ENCODE measurements at places on chromosomes 6 and 20.
A peak's percentile ranks its signal among the peaks of the same experiment; 100 is the strongest.

GRCh38 chr6:89360415-89360999 lies 8.0 kb upstream of the UBE2J1 start:
- no peak for DNase-seq

GRCh38 chr6:11370191-11371018 lies 137.9 kb upstream of the NEDD9 start:
- DNase-seq, result no peak

DNA sequence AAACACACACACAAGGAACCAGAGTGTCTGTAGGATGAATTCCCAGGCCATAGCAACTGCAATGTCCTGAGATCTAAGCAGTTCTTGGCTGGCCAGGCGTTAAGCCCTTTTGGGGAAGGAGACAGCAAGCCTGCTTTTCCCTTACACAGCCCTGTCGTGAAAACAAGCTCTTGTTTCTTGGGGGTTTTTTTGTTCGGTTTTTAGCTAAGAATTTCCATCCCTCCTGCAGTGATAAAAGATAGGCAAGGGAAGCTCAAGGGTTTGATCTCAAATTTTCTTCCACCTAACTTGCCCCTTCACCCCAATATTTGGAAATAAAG lies 1.5 kb downstream of the TNFRSF21 start:
- no peak for DNase-seq

DNA sequence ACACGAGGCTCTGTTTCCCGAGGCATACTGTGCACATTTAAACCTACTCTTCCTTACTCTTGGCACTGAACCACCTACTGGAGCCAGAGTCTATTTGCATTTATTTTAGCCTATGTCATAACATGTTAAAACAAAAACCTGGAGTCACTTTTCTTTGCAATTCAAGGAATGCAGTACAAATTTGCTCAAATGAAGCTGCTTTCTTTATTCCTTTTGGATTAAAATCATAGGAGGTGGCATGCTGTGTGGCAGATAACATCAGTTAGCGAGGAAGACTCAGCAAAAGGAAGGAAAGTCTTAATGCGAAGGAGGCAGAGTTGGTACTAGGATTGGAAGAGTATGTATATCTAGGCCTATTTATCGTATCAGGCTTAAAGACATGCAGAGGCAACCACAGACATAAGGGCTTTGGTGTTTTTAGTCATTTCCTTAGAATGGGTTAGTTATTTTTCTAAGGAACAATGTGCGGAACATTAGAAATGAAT lies 92.9 kb downstream of the SAMD3 start:
- DNase-seq, result no peak

GRCh38 chr20:48831718-48832404 lies 4.1 kb upstream of the PREX1 start:
- DNase-seq, result no peak

GRCh38 chr6:125170376-125170775 lies 16.8 kb downstream of the TPD52L1 start:
- DNase-seq, result no peak

- DNase-seq, result no peak
These were observed 9.1 kb downstream of the ANKRD60 start for GRCh38 chr20:58219342-58219700.

DNA sequence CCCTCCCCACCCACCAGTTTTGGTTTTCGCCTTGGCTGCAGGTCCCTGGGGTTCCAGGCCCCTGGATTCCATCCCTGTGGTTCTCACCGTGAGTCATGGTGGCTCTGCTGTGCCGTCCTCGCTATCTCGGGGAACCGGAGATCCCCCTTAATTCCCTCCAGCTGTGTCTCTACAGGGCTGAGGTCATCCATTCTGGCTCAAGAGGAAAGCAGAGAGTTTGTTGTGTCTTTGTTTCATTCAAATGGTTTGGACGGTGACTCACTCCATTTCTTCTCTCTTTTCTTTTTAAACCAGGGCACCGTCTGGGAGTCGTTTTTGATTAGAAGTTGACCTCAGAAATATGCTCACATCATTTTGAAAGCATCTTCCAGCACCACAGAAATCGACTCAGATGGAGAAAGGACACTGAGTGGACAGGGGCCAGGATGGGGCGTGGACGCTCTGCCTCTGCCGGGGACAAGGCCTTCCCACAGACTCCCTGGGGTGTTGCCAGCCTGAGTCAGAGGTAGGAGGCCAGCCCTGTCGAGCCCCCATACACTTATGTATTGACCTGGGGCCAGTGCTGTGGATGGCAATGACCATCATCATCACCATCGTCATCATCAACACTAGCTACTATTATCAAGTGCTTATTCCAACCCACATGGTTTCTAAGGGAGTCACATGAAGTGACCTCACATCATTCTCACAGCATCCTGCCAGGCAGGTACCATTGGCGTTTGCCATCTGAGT lies 176.2 kb downstream of the NFATC2 start:
- no peak for DNase-seq

- no peak for DNase-seq
These were observed 45.6 kb upstream of the IYD start for GRCh38 chr6:150323205-150323604.

DNA sequence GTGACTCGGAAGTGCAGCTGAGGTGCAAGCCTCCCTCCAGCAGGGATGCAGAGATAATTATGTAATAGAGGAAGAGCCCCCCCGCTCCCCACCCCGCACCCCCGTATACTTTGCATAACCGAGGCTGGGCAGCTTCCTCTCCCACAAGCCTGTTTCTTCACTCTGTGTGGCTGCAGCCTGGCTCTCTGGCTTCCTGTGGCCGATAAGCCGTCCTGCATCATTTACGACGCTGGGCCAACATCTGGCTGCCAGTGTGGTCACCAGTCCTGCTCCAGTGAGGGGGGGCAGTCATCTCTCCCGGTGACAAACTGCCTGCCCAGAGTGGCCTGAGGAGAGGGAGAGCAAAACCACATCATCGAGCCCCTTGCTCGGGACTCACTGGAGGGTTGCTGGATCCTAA lies 59.2 kb downstream of the RBM38 start:
- no peak for DNase-seq

DNA sequence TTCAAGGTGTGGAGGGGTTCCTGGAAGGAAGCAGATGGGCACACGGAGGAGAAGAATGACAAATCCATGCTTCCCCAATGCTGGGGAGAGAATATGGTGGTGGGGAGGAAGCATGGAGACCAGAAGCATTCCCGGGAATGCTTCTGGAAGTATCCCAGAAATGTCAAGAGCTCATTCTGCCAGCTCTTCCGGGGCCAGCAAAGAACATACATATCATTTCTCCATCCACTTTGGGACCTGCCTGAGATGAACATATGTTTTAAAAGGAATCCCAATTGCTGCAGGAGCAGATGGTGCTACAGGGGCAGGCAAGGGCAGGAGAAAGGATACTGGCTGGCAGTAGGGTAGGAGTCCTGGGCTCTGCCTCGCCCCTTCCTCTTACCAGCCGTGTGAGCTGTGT lies 37.9 kb upstream of the CCDC167 start:
- DNase-seq, result no peak

DNA sequence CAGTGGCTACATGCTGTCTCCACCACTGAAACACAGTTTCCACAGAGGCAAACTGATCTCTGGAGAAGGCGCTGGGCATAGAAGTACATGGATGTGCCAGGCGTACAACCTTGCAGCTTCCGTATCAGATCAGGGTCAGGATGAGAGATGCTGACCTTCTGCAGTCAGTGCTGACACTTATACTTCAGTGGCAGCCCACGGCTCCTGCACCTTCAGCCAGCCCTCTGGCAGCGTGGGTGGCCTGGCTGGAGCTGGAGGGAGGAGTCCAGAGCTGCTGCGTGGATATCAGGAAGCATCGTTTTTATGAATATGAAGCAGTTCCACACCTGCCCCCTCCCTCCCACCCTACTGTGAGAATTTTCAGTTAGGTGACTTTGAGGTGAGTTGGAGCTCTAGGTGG lies 149.3 kb downstream of the CFAP61 start:
- DNase-seq, result no peak

- DNase-seq, result no peak
These were observed 45.2 kb downstream of the BCKDHB start for GRCh38 chr6:80151635-80152034.

DNA sequence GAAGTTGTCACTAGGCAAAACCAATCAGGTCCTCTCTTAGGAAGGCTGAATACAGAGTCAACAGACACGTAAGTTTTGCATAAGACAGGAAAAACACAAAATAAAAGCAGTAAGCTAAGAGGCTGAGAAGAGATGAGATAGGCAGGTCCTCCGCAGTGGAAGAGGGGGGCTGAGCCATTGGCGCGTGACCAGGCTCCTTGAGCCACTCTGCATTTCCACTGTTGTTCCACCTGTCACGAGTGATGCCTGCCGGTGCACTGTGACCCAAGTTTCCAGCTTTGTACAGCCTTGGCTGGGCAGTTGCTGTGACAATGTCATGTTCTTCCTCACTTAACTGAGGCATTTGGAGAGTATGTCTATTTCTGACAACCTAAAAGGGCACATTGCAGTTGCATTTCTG lies 58.6 kb downstream of the NUDT3 start:
- no peak for DNase-seq

GRCh38 chr6:32133786-32134185 lies 3.7 kb upstream of the FKBPL start:
- no peak for DNase-seq

DNA sequence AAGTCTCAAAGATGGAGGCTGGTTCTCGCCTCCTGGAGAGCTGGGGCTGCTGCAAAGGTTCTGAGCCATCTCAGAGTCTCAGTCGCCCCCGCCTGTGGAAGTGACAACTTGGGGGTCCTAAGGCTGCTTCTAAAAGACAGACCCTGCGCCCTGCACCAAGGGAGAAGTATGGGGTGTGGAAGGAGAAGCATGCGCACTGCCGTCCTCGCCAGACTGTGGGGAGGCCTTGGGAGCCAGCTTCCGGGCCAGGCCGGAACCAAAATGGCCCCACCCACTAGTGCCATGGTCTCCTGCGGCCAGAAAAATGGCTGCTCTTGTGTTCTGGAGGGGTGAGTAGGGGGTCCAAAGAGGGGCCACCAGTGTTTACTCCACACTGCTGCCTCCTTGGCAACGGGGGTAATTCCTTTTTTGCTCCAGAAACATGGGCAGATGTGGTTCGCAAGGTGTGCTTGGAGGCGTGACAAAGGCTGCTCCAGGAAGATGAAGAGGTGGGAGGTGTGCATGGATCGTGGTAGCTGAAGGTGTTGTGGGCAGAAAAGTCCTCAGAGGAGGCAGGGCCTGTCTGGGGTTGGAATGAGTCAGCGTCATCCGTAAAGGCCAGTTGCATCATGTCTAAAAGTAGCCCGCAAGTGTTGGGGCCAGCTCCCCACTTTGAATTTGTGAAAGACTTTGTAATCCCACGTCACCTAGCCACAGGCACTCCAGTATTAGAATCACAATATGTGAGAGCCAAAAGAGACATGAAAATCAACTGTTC lies 329.8 kb upstream of the SOX4 start:
- DNase-seq, result no peak

DNA sequence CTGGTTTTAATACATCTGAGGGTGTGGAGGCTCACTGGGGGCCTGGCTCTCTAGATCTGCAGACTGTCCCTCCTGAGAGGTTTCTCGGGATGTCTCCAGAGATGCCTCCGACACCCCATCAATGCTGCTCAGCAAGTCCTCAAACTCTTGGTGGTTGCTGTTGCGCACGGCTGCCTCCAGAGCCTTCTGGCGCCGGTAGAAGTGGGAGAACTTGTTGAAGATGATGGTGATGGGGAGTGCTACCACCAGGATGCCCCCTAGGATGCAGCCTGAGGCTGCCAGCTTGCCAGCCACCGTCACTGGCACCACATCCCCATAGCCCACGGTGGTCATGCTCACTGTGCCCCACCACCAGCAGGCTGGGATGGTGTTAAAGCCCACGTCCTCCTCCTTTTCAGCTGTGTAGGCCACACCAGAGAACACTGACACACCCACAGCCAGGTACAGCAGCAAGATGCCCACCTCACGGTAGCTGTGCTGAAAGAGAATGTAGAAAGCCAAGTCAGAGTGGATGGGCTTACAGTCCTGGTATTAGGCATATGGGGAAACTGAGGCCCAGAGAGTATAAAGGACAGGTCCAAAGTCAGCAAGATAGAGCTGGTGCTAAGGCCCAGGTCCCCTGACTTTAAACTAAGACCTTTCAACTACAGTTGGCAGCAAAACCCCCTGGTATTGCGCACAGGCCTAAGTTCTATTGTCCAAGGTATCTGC lies 5.9 kb downstream of the KCNS1 start:
- no peak for DNase-seq

DNA sequence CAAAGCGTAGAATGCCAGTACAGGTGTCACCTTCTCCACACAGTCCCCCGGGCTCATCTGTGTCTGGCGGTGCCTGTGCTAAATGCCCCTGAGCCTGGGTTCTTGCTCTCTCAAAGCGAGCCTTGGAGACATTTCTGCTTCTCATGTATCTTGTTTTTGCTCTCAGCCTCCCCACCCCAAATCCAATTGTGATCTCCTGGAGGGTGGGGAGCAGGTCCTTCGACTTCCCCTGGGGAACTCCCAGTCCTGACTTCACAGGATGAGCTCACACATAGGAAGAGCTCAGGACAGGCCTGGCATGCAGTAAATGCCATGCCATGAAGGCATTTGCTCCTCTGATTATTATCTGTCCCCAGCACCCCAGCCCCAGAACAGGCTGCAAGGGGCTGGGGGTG lies 58.1 kb downstream of the NOL4L start:
- no peak for DNase-seq

GRCh38 chr6:160667639-160668481 lies 3.8 kb upstream of the LPA start:
- DNase-seq, result no peak

GRCh38 chr6:136563386-136564152 lies 13.3 kb upstream of the MAP7 start:
- no peak for DNase-seq

GRCh38 chr20:49712996-49713752 lies 504 bp downstream of the B4GALT5 start:
- peak; percentile 48 for DNase-seq

GRCh38 chr6:17869753-17870050 lies 117.7 kb downstream of the KIF13A start:
- DNase-seq, result no peak

GRCh38 chr6:53326372-53327016 lies 22.3 kb downstream of the ELOVL5 start:
- DNase-seq, result no peak

- DNase-seq, result no peak
These were observed 818.5 kb upstream of the FLRT3 start for GRCh38 chr20:15155848-15156401.

GRCh38 chr6:130075879-130076460 lies 57.6 kb downstream of the L3MBTL3 start:
- DNase-seq, result no peak

- DNase-seq, result peak; percentile 74
These were observed 12.7 kb downstream of the ZCCHC3 start for GRCh38 chr20:309841-310644.

DNA sequence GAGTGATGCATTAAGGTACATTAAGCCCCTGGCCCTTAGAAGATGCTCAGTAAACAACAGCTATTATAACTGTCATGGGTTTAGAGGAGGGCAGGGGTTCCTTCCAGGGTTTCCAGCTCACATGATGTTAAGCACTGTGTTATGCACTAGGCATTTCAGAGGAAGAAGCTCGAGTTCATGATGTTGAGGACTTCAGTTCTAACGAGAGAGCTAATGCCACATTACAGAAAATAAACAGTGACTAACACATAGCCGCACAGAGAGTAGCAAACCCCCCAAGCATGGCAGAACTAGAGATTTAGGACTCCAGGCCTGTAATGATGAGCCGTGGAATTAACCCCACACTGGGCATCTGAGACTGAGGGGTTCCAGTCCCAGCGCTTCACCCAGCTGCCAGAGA lies 105.2 kb downstream of the UNC5CL start:
- DNase-seq, result no peak

GRCh38 chr6:35724059-35724458 lies 12.8 kb upstream of the ARMC12 start:
- no peak for DNase-seq

- no peak for DNase-seq
These were observed 364.3 kb upstream of the HSF2 start for GRCh38 chr6:122035173-122035572.

- DNase-seq, result no peak
These were observed 10.8 kb upstream of the EFCAB8 start for GRCh38 chr20:32847964-32848363.
